Heart left ventricle (tissue), 16 donors: ENCODE measurements at places on chromosomes 6 and 20. TPM values are rescaled to one million over a fixed set of nuclear protein-coding genes. Genes with fewer than 3 reads are reported as not detected.

GRCh38 chr6:63537959-63538300, 34.4 kb upstream of the LOC128125822 start:
- H3K4me3 ChIP-seq, result no peak overlapping the region
- no peaks in the 10 kb centered on the region for H3K4me1 ChIP-seq

DNA sequence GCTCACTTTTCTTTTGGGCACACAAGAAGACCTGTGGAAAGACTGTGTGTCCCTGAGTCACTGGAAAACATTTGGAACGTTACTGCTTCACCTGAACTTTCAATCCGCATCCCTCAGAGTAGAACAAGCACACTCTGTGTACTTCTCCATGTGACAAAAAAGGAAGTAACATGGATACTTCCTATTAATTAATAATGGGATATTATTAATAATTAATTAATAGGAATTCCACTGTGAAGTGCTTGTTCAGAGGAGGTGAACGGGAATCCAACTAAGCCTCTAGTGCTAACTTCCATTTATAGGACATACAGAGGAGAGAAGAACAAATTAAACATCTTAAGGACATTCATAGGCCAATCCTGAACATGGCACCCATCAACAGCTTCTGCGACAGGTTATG, 407.8 kb downstream of the SYNE1 start:
- H3K36me3 ChIP-seq, result peaks cover 99% of the 10 kb centered on the region
- no peaks in the 10 kb centered on the region for H3K27me3 ChIP-seq
- no peak for DNase-seq
- no peak overlapping the region for H3K27ac ChIP-seq

GRCh38 chr6:149380523-149380922, 19.5 kb upstream of the SUMO4 start:
- no peak overlapping the region for H3K27ac ChIP-seq
- no peak for DNase-seq
- H3K4me1 ChIP-seq, result no peaks in the 10 kb centered on the region

Gene SULF2
- total RNA-seq, result 51.5 TPM

GRCh38 chr20:46681032-46681854, 8.0 kb downstream of the TP53RK start:
- H3K4me1 ChIP-seq, result peaks cover 18% of the 10 kb centered on the region
- H3K36me3 ChIP-seq, result peaks cover 3% of the 10 kb centered on the region
- H3K27ac ChIP-seq, result no peak overlapping the region
- no peaks in the 10 kb centered on the region for H3K27me3 ChIP-seq
- H3K4me3 ChIP-seq, result no peak overlapping the region

DNA sequence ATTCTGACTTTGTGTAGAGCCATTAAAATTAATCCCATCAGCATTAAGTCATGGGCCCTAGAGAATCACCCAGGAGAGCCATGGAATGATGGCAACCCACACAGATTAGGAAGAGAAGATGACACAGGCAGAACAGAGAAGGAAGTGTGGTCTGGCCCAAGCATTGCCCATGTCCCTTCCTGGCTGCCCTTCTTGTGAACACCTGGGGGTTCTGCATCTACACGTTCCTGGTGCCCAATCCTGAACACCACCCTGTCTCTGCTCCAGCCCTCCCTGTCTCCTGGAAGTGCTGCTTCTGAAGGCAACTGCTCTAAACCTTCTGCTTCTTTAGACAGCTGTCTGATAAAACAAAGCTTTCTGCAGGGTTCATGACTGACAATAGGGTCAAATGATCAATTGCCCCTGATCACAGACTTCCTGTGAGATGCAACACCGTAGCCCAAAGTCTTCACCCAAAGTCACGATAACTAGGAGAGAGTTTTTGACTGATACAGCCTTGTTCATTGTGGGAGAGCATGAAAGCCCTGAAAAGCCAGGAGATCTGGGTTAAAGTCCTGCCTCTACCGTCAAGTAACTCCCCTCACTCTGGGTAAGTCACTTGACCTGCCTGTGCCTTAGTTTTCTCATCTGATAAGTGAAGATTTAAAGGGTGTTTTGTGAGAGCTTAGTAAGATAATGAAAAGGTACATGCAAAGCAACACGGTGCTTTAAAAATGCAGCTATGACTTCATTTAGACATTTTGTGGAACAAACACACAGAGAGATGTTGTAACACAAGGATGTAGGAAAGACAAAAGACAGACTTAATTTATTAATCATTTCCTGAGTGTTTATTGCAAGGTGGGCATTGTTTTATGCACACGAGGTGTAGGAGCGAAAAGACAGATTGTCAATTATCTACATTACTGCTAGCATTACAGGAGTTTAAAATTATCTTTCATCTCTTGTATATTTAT, 291.2 kb upstream of the STXBP5 start:
- no peaks in the 10 kb centered on the region for H3K36me3 ChIP-seq
- no peak overlapping the region for H3K27ac ChIP-seq
- peaks cover 8% of the 10 kb centered on the region for H3K4me1 ChIP-seq
- H3K4me3 ChIP-seq, result no peak overlapping the region
- H3K27me3 ChIP-seq, result no peaks in the 10 kb centered on the region

Gene MYLK2
- 0.16 TPM for total RNA-seq

GRCh38 chr20:52279706-52280105, 88.1 kb upstream of the ZFP64 start:
- no peak overlapping the region for H3K4me3 ChIP-seq
- H3K36me3 ChIP-seq, result no peaks in the 10 kb centered on the region
- H3K27ac ChIP-seq, result no peak overlapping the region
- no peaks in the 10 kb centered on the region for H3K27me3 ChIP-seq

DNA sequence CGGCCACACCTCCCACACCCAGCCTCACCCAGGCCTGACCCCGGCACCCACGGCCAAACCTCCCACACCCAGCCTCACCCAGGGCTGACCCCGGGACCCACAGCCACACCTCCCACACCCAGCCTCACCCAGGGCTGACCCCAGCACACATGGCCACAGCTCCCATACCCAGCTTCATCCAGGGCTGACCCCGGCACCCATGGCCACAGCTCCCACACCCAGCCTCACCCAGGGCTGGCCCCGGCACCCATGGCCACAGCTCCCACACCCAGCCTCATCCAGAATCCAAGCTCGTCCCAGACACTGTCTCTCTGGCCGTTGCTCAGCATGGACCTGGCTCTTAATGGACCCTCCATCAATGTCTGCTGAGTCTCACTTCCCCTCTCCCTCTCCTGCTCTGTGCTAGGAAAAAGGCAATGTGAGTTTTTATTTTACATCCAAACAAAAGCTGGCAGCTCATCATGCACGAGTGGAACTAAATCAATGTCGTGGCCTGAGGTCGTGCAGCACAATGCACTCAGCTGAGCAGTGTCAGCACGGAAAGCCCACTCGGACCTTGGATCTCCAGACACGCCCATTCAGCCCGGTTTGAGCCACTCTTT, 36.1 kb downstream of the NINL start:
- H3K4me3 ChIP-seq, result no peak overlapping the region
- no peaks in the 10 kb centered on the region for H3K4me1 ChIP-seq
- DNase-seq, result no peak

Gene APOBEC2
- 237 TPM for total RNA-seq

Gene NKX2-4
- not detected for total RNA-seq

- H3K4me1 ChIP-seq, result no peaks in the 10 kb centered on the region
- H3K4me3 ChIP-seq, result no peak overlapping the region
- H3K36me3 ChIP-seq, result no peaks in the 10 kb centered on the region
- no peak for DNase-seq
Observed at GRCh38 chr6:6818078-6818639, 229.6 kb downstream of the LY86 start.

- peak; percentile 18 for DNase-seq
- no peak overlapping the region for H3K4me3 ChIP-seq
- H3K36me3 ChIP-seq, result peaks cover 100% of the 10 kb centered on the region
- H3K27me3 ChIP-seq, result no peaks in the 10 kb centered on the region
Observed at GRCh38 chr20:58996226-58996611, 10.8 kb downstream of the CTSZ start.

GRCh38 chr6:27757307-27757706, 154.9 kb downstream of the OR2B2 start:
- H3K27me3 ChIP-seq, result peaks cover 8% of the 10 kb centered on the region
- H3K4me3 ChIP-seq, result no peak overlapping the region
- H3K27ac ChIP-seq, result no peak overlapping the region
- DNase-seq, result peak; percentile 36

- no peak overlapping the region for H3K27ac ChIP-seq
- no peaks in the 10 kb centered on the region for H3K36me3 ChIP-seq
Observed at GRCh38 chr20:61178551-61179071, 73.5 kb upstream of the CDH4 start.

- H3K27ac ChIP-seq, result no peak overlapping the region
- no peaks in the 10 kb centered on the region for H3K4me1 ChIP-seq
- no peaks in the 10 kb centered on the region for H3K27me3 ChIP-seq
- DNase-seq, result no peak
- H3K36me3 ChIP-seq, result no peaks in the 10 kb centered on the region
Observed at GRCh38 chr6:90460051-90460450, 126.8 kb downstream of the MAP3K7 start.

Gene RAET1L
- total RNA-seq, result not detected

GRCh38 chr6:144286503-144287393, 1.6 kb downstream of the UTRN start:
- no peaks in the 10 kb centered on the region for H3K36me3 ChIP-seq
- peak overlapping the region; percentile 85 for H3K4me3 ChIP-seq
- DNase-seq, result peak; percentile 86
- H3K4me1 ChIP-seq, result peaks cover 19% of the 10 kb centered on the region

DNA sequence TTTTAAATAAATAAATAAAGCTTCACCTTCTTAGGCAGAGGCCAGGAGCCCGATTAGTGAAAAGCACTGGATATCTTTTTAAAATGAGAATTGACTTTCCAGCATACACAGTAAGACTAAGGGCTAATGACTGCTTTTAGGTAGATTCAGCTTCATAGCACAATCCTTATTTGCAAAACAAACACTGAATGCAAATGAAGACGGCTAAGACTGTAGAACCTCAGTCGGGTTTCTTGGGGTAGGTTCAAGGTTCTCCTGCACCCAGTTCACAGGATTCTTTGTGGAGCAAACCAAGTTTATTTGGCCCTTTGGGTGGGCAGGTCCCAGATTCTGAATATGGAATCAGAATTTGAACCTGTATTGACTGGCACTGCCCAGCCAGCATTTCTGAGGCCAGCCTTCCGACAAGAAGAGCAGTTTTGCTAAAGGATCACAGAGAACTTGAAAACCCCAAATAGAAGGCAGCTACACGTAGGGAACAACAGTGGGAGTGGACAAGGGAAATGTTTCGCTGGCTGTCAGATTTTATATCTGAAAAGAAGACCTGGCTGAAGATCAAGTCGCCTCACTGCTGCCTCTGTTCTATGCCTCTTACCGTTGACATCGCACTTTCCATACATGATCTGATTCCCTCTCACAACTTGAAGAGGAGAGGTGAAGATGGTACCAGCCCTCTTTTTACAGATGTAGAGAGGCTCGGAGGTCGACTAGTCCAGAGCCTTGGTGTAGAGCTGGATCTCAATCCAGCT, 8.2 kb downstream of the TRERF1 start:
- H3K4me3 ChIP-seq, result no peak overlapping the region
- no peak for DNase-seq
- no peaks in the 10 kb centered on the region for H3K36me3 ChIP-seq
- H3K4me1 ChIP-seq, result peaks cover 45% of the 10 kb centered on the region
- no peaks in the 10 kb centered on the region for H3K27me3 ChIP-seq
- peak overlapping the region; percentile 27 for H3K27ac ChIP-seq

DNA sequence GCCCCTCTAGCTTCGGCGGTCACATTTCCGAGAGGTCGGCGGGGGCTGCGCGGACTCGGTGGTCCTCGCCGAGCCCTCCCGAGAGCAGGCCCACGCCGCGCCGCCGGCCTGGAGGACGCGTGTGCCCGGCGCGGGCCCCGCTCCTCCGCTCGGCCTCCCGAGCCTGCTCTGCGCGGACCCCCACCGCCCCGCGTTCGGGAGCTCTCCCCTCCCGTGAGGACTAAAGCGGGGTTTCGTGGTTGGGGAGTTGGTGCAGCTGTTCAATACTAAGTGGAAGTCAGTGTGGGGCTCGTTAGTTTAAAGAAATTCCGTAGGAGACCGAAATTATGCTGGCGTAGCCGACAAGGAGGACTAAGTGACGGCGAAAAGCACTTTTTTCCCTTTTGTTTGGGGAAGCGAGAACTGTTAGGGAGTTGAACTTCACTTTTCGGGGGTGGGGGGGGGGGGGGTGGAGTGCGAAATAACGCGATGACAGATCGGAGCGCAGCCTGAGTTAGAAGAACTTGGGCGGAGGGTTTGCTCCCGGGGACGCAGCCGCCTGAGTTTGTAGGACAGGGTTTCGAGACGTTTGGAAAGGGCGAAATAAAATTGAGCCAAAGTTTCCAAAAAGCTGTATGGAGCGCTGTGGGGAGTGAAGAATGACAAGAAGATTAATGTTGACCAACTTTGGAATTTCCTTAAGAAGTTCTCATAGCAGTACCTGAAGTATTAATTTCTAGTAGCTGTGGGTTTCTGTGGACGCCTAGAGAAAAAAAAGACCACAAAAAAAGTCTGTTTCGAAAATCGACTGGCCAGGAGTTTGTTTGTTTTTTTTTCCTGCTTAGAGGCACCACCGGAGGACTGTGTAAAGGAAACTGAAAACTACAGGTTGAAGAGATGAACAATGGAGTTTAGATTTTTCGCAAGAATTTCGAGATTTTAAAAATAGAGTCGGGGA, 1.4 kb downstream of the QKI start:
- H3K27ac ChIP-seq, result peak overlapping the region; percentile 96
- peak overlapping the region; percentile 82 for H3K4me3 ChIP-seq
- no peaks in the 10 kb centered on the region for H3K36me3 ChIP-seq
- no peaks in the 10 kb centered on the region for H3K27me3 ChIP-seq

Gene IMPG1
- not detected for total RNA-seq

DNA sequence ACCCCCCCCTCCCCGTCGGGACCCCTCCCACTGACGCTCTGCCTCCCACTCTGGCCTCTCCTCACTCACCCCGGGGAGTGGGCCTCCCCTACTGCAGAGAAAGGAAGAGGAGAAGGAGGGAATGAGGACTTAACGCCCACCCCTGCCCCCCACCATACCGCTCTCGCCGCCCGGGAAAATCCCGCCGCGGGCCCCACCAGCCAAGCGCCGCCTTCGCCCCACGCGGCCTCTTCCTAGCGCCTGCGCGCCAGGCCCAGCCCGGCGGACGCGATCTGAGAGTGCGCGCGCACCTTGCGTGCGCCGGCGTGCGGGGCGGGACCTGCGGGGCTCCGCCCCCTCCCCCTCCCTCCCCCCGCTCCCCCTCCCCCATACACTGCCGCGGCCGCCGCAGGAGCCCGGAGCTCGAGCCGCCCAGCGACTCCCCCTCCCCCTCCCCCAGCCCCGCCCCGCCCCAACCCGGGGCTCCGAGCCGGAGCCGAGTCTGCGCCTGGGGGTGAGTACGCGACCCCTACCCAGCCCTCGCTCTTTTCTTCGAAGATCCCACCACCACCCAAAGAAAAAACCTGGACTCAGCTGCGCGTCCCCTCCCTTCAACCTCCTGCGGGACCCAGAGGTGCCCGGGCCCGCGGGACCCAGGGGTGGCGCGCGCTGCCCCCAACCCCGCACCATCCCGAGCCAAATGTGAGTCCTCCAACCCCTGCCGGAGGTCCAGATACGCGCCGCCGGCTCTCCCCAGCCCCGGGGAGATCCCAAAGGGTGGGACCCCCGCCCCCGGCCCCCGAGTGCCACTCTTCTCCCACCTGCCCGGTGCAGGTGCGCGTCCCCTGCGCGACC, at the start of the genes MRPL14 and TMEM63B:
MRPL14 (minus strand) TSS at position 267 of the 834 bp plus-strand sequence. CDS start 10,841 bp downstream, outside the sequence.
TMEM63B (plus strand) TSS at position 369 of the 834 bp plus-strand sequence. CDS start 7,031 bp downstream, outside the sequence.
- no peaks in the 10 kb centered on the region for H3K27me3 ChIP-seq
- peak within 1 kb of the TSS; percentile 66 for H3K27ac ChIP-seq
- peak within 1 kb of the TSS; percentile 97 for H3K4me3 ChIP-seq

Gene C6orf52
- not detected for total RNA-seq

- H3K27me3 ChIP-seq, result no peaks in the 10 kb centered on the region
- H3K4me3 ChIP-seq, result no peak overlapping the region
- H3K4me1 ChIP-seq, result no peaks in the 10 kb centered on the region
- no peaks in the 10 kb centered on the region for H3K36me3 ChIP-seq
- no peak overlapping the region for H3K27ac ChIP-seq
Observed at GRCh38 chr6:140597181-140597580, 1222.7 kb upstream of the CITED2 start.

Gene GHRH
- total RNA-seq, result not detected

Gene RAMACL
- total RNA-seq, result 0.51 TPM

Gene GNRH2
- not detected for total RNA-seq

Gene KHDC1L
- total RNA-seq, result not detected

Gene DEFB124
- total RNA-seq, result not detected
